ENCODE measurements at places on chromosomes 12 and 14. TPM values are rescaled to one million over a fixed set of nuclear protein-coding genes. Genes with fewer than 3 reads are reported as not detected.

- no peak for DNase-seq
Observed at GRCh38 chr14:63773504-63773903, 45.6 kb upstream of the SGPP1 start.

- DNase-seq = no peak
Observed at GRCh38 chr12:82357340-82357739, 847 bp downstream of the CCDC59 start.

GRCh38 chr12:47939009-47939601, 24.3 kb upstream of the TMEM106C start:
- peak; percentile 92 for DNase-seq

GRCh38 chr12:18368594-18368993, 107.3 kb downstream of the PIK3C2G start:
- DNase-seq = no peak

DNA sequence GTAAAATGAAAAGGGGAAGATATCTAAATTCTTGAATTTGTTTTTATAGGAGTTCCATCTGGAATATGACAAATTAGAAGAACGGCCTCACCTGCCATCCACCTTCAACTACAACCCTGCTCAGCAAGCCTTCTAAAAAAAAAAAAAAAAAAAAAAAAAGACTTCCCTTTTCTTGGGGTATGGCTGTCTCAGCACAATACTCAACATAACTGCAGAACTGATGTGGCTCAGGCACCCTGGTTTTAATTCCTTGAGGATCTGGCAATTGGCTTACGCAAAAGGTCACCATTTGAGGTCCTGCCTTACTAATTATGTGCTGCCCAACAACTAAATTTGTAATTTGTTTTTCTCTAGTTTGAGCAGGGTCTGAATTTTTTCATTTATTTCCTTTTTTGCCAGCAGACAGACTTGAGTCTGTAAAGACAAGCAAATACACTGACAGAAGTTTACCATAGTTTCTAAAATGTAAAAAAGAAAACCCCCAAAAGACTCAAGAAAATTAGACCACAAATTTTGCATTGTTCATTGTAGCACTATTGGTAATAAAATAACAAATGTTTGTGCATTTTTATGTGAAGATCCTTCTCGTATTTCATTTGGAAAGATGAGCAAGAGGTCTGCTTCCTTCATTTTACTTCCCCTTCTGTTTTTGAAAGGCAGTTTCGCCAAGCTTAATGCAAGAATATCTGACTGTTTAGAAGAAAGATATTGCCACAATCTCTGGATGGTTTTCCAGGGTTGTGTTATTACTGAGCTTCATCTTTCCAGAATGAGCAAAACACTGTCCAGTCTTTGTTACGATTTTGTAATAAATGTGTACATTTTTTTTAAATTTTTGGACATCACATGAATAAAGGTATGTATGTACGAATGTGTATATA, 12.1 kb upstream of the KCNMB4 start:
- no peak for DNase-seq

DNA sequence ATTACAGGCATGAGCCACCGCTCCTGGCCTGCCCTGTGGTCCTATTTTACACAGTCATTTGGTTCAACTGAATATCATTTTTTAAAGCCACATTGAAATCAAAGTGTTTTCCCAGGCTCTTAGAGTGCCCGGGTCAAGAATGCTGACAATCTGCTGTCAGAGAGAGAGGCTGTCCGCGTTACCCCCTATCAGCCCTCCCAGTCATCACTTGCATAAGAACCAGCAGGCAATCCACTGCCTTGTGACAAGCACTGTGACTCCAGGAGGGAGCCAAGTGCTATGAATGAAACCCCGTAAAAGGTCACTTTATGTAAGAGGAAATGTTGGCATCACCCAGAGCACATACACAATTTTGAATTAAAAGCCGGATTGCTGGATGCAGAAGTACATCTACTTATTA, 13.5 kb downstream of the PHLDA1 start:
- no peak for DNase-seq

DNA sequence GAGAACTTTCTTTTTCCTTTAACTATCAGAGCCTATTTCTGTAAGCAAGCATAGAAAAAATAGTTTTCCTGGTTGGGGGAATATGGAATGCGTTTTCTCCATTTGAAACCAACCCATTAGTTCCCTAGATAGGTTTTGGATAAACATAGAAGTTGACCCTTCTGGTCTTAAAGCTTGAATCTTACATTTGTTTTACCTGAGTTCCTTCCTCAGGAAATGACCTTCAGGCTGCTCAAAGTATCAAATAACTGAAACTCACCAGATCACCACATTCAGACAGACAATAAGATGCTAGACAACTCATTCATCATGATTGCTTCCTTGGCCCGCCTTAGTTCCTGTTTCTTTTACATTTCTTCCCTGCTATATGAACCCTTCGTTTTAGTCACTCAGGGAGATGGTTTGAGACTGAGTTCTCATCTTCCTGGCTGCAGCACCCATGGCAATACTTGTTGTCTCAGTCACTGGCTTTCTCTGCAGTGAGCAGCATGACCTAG, 52.2 kb downstream of the LRP6 start:
- no peak for DNase-seq

- no peak for DNase-seq
Observed at GRCh38 chr12:105235281-105235731, 668 bp downstream of the APPL2 start.

- DNase-seq = no peak
Observed at GRCh38 chr12:24820872-24821271, 128.0 kb downstream of the BCAT1 start.

GRCh38 chr12:76879710-76880518, 1.1 kb upstream of the CSRP2 start:
- DNase-seq = no peak

DNA sequence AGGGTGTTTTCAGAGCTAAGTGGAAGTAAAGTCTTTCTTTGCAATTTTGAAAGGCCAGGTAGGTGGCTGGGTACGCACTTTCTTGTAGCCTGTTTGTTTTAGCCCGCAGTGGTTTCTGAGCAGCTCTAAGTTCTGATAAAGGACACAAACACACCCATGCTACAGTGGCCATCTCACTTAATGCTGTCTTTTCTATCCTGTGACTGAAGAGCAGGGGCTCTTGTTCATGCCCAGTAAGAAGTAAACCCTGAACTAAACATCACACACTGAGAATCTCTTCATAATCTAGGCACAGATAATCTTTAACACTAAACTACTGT, 427.2 kb downstream of the RAD51B start:
- no peak for DNase-seq

- no peak for DNase-seq
Observed at GRCh38 chr12:122661938-122662337, 41.2 kb downstream of the HCAR2 start.

GRCh38 chr12:9319842-9320173, 111.6 kb upstream of the PZP start:
- no peak for DNase-seq

DNA sequence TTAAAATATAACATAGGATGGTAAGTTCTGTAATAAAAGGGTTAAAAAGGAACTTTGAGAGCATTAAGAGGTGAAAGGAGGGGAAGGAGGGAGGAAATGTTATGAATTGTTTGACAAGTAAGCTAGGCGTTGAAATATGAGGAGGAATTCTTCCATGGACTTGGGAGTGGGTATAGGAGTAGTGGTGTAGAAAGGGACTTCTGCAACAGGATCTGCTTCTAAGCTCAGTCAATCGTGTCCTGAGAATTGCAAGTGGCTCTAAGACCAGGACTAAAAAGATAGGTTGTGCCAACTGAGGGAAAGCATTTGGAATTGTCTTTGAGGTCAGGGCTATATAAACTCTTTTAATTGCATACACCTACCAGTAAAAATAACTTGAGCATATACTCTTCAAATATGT, 74.1 kb upstream of the SLC38A2 start:
- no peak for DNase-seq

GRCh38 chr12:100789146-100789545, 5.4 kb upstream of the ANO4 start:
- no peak for DNase-seq

DNA sequence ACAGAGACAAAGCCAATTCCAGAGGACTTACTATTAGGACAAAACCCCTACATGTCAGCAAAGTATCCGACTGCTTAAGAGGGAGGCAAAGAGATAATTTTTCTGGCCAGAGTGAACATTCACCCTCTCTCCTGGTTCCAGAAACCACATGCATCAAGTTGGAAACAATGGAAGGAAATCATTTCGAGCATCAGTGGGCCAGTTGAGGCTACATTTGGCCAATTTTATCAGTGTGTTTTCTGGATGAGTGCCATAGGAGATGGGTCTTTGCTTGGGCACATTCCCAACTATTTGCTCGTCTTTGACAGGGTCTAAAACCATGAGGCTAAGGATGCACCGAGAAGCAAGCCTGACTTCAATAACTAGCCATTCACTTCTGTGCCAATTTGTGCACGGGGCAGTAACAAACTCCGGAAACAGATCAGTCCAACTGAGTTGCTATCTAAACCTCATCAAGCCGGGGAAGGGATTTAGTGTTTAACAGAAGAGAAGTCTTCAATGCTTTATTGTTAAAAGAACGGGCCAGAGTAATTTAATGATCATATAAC, 17.4 kb downstream of the EGLN3 start:
- DNase-seq = no peak

DNA sequence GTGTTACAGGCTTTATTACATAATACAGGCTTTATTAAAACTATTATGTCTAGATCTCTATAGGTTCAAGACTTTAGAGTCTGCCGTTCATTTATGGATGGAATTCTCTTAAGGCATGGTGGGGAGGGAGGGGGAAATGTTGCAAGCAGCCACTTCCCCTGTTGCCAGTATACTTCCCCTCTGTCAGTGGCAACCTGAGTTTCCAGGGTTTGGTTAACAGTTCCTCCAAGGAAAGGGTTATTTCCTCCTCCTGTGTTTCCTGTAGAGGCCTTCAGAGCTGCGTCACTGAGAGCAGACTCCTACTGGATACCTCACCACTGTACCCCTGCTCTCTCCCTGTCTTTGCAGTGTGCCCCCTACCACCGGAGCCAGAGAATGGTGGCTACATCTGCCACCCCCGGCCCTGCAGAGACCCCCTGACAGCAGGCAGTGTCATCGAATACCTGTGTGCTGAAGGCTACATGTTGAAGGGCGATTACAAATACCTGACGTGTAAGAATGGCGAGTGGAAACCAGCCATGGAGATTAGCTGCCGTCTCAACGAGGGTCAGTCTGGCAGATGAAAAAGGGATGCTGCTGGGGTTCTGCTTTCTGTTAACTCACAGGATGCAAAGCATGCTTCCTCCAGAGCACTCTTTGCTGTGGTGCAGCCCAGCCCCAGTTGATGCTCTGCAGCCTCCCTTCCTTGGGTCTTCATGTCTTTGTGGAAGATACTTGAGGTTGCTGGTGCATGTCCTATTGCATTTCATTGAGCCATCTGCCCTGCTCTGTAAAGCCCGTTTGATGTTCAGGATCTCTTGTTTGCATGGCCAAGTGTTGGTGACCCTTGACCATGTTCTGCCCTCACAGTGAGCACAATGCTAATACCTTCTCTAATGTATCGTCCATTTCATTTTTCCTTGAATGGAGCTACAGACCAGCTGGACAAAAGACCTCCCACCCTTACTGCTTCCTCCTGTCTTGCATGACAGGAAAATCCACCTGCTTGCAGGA, 63.6 kb upstream of the SRSF5 start:
- DNase-seq = no peak

- no peak for DNase-seq
Observed at GRCh38 chr14:55188686-55189295, 2.6 kb downstream of the DLGAP5 start.

GRCh38 chr14:55881577-55882241, 236.5 kb upstream of the PELI2 start:
- DNase-seq = no peak

DNA sequence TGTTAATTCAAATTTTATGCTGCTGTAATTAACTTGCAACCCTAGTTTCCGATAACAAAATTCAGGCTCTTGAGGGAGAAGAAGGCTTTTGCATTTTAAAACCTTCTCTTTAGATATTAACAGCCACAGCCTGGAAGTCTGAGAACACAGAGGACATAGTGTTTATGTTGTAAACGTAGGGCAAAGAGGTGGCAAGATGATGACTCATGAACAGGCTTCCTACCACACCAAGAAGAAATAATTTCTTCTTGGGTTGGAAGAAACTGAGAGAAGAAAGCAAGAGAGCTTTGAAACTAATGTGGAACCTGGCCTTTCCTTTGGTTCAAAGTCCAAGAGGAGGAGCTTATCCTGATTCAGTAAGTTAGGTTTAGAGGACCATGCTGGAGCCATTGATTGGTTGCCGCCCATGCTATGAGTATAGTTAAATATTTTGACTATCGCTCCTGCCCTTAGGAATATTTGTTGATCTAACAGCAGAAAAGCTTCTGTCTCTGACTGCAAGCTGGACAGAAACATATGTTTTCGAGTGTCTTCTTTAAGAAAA, 31.8 kb downstream of the CCDC198 start:
- no peak for DNase-seq

GRCh38 chr12:117695956-117696355, 272.8 kb downstream of the KSR2 start:
- DNase-seq = peak; percentile 21

DNA sequence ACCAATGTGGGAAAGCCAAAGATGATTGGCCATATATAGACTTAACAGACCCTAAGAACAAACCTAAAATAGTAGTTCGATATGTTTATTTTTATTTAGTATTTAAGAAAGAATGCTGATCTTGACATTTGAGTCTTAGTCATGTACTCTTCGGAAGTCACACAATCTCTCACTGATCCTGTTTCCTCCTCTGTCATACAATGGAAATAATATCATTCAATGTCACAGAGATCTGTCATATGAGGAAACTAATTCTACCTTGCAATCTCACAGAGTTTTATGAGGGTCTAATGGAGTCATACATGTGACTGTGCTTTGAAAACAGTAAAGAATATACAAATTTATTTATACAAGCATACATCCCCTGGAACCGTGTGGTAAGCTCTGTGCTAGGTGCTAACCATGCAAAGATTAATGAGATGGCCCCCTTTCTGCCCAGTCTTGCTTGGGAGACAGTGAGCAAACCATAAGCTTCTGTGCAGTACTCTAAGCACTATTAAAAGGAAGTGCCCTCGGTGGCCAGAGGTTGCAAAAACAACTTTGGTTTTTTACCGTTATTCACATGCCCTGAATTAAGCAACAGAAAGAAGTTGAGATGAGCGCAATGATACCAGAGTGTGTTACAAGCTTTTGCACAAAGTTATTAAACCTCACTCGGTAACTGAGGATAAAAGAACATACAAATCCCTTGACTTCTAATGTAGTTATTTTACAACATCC, 1.7 kb upstream of the LIN7A start:
- no peak for DNase-seq

Gene NUDT4
- total RNA-seq = 102 TPM

Gene SSPN
- total RNA-seq = 8.5 TPM

Gene TMEM132C
- 0.42 TPM for total RNA-seq

Gene TIGAR
- 17.7 TPM for total RNA-seq

Gene KIF5A
- 0.67 TPM for total RNA-seq

Gene BHLHE41
- total RNA-seq = 31.8 TPM

Gene EML5
- 1.2 TPM for total RNA-seq

Gene TAS2R50
- 0.86 TPM for total RNA-seq

Gene CCDC175
- total RNA-seq = 0.32 TPM

Gene RNASE3
- total RNA-seq = not detected

Gene CSAD
- total RNA-seq = 20.4 TPM

Gene TPH2
- not detected for total RNA-seq

Gene EFS
- 1.1 TPM for total RNA-seq

Gene PTPN11
- total RNA-seq = 82.3 TPM

Gene DIO3
- 0.16 TPM for total RNA-seq
